ENCODE measurements at places on chromosomes 5 and 9.

GRCh38 chr9:100591139-100591538 lies 13.3 kb downstream of the CAVIN4 start:
- no peak for DNase-seq

DNA sequence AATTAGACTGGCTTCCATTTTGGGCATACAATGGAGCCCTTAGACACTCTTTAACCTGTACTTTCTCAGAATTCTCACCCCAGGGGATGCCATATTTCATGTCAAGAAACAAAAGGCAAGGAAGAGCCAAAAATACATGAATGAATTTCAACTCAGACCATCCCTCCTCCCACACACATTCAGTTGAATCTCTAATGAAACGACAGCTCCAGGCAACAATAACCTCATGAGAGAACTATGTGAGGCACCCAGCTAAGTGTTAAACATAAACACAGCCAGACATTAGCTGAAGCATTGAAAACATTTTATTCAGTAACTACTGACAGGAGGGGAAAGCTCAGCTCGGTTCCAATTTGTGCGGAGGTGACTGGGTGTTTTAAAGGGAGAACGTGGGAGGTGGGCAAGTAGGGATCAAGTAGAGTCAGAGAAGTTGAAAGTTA lies 1359.1 kb upstream of the CDH9 start:
- DNase-seq = no peak

- no peak for DNase-seq
Observed at GRCh38 chr5:81853030-81853357, 102.1 kb upstream of the SSBP2 start.

DNA sequence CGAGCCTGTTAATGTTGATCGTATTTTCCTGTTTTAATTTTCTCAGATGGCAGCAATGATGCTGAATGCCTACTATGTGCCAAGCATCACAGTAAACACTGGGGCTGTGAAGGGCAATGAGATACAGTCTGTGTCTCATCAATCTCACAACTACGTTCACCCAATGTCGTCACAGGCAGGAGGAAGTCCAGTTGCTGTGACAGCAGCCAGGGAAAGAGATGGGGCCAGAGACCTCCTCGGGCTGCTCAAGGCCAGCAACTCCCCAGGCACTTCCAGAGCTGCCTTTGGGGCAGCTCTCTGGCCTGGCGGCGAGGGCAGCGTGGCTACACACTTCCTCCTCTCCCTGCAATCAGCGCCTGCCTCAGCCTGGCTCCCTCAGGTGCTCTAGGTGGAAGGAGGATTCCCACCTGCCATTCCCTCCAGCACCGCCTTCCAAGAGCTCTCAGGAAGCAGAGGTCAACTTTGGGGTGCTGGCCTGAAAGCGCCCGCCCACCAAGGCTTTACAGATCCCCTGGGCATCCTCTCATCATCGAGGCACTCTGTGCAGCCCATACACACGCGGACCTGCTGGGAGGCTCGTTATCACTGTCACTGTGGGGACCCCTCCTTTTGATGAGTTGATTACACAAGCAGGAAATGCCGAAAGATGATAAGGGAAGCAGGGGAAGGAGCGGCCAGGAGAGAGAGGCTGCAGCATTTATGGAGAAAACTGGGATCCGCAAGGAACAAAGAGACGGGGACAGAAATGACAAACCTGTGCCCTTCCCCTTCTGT lies 159.2 kb downstream of the ZDHHC21 start:
- no peak for DNase-seq

DNA sequence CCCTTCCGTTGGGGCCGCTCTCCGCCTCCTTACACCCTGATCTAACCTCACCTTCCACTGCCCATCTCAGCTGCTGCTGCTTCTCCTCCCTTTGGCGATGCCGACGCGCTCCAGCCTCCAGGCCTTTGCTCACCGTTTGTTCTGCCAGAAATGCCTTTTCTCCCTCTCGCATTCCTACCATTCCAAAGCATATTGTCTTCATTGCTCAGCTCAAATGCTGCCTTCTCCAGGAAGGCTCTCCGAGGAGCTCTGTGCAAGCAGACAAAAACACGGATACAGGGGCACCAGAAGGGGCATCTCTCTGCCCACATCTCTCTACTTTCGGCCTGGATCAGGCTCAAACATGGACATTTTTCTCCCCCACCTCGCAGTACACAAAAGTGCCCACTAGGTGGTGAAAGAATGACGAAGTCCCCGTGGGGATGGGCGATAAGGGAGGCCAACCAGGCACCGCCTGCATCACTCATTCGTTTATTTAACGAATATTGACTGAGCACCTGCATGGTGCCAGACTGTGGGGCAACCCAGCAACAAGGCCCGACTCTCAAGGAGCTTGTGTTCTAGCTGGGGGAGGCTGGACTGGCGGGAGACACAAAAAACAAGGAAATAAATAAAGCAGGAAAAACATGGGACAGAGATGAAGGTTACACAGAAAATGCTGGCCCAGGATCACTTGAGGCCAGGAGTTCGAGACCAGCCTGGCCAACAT lies 7.3 kb upstream of the GRHPR start:
- DNase-seq = peak; percentile 80

GRCh38 chr5:172548981-172549687 lies 91.9 kb upstream of the NEURL1B start:
- DNase-seq = no peak

- peak; percentile 39 for DNase-seq
Observed at GRCh38 chr9:134066913-134067851, 644 bp downstream of the BRD3 start.

DNA sequence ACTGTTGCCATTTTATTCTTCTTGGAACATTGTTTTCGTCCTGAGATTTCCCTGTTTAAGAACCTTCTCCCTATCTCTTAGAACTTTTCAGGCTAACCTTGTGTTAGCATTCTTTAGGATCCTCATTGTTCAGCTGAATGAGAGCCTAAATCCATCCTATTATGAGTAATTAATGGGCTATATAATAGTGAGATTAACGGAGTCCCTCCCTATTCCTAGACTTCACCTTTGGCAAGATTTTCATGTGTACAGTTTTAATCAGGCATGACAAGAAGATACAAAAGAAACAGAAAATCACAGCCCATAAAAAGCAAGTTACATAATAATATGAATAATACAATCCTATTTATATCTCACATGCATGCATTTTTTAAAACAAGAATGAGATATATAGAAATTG lies 9.1 kb upstream of the MSMP start:
- no peak for DNase-seq

GRCh38 chr9:9099646-9100045 lies 1300.1 kb upstream of the DMAC1 start:
- DNase-seq = no peak
